ENCODE measurements at places on chromosomes 3 and 15. TPM values are rescaled to one million over a fixed set of nuclear protein-coding genes. Genes with fewer than 3 reads are reported as not detected.

DNA sequence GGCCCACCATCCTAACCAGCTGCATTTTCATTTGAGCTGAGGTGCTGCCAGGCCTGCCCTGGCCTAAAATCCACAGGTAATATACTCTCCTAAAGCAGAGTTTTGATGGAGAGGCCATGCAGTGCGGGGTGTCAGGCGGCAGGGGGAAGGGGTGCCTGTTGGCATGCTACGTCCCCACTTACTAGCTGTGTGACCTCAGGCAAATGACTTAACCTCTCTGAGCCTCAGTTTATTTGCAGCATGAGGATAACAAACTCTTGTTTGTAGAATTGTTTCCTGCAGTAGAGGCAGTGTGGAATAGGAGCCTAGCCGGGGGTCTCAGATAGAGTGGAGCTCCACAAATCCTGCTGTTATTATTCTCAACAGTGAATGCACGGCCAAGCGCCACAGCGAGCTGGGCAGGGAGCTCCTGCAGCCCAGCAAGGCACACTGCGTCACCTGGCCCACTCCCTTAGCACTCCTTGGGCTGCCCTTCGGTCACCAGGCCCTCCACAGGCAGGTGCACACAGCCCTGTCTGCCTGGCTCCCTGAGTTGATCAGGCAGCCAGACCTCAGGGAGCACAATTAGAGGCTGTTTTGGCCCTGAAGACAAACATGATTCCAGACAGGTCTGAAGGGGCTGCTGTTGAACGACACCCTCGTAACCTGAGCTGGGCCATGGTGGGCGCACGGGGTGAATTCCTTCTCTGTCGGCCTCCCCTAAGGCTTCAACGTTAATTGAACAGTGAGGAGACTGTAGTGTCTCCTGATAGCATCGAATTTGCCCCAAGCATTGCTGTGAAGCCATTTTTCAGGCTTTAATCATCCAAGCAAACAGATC lies 248.8 kb upstream of the LYSMD4 start:
- no peak for DNase-seq

Gene MUC20
- total RNA-seq = 84.4 TPM

Gene TIGIT
- 0.78 TPM for total RNA-seq

Gene ANO10
- 38.0 TPM for total RNA-seq

Gene SLC51B
- not detected for total RNA-seq

GRCh38 chr3:27680517-27681246 lies 41.4 kb downstream of the EOMES start:
- no peak for DNase-seq

DNA sequence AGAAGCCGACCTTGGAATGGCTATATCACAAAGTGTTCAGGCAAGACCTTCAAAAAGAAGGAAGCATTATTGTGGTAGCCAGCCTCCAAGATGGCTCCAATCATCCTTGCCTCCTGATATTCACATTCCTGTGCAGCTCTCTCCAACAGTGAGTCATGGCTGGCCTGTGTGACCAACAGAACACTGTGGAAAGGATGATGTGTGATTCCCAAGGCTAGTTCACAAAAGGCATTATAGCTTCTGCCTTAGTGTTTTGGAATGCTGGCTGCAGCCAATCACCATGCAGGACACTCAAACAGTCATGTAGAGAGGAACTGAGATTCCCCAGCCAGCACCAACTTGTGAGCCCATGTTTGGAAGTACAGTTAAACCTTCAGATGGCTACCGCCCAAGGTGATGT lies 102.6 kb downstream of the EFL1 start:
- DNase-seq = no peak

GRCh38 chr3:106728315-106729098 lies 648.7 kb upstream of the CCDC54 start:
- no peak for DNase-seq

- no peak for DNase-seq
Measured at GRCh38 chr3:58021072-58021959, 13.1 kb downstream of the FLNB start.

DNA sequence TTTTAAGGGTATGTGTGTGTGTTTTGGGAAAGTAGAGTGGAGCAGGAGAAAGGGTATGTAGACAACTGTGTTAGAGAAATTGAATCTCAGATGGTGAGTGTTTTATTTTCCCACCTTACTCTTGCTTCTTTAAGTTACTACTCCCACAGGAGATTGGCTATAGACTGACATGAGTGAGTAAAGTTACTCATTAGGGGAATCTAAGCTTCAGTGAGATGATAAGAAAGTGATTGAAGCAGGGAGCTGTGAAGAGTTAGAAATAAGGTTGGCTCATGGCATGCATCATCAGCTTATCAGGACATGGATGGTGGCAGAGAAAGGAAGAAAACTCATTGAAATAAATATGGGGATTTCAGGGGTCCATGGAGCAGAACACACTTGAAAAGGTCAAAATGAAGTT lies 88.9 kb downstream of the MBNL1 start:
- DNase-seq = no peak

Gene MEGF11
- total RNA-seq = not detected

DNA sequence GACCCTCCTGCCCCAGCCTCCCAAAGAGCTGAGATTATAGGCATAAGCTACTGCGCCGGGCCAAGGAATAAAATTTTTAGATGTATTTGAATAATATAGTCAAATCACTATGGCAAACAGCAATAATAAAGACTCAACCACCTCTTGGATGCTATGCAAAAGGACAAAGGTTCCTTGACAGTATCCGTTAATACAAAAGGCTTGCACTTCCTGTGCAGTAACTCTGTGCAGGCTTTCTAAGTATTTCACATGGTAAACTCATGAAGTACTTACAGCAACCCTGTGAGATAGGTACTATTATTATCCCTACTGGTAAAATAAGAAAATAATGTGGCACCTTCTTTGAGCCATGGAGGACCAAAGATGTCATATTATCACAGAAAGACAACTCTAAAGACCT lies 86.8 kb downstream of the SHQ1 start:
- no peak for DNase-seq

DNA sequence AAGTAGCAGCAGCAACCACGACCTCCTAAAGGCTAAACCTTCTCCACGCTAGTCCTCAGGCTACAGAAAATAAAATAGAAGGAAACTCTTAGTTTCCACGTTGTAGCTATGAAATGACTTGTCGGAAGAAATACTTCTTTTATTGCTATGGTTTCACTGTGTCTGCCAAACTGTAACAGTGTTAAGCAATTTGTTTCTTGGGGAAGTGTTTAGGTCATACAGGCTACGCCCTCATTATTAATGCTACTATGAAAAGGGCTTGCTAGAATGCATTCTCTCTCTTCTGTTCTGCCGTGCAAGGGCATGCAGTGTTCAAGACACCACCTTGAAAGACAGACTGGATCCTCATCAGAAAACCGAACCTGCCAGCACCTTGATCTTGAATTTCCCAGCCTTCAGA lies 462.7 kb downstream of the PLOD2 start:
- DNase-seq = no peak

Gene B3GALNT1
- 22.3 TPM for total RNA-seq

DNA sequence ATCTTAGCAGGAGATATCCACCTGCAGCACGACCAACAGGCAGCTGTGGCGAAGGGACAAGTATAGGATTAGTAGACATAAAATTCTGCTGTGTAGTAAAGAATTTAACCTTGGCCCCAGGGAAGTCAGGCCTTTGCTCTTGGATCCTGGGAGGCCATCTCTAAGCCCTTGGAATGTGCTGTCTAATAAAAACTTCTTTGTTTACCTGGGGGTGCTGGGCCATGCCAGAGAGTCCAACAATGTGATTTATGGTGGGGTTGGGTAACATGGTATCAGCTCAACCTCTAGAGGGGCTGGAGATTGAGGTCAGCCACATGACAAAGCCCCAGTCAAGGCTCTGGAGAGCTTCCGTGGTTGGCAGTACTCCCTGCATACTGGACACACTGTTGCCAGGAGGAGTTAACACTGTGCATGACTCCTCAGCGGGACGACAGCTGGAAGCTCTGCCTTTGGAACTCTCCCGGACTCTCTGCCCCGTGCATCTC lies 52.4 kb downstream of the HEG1 start:
- DNase-seq = peak; percentile 67

Gene GOLGA8A
- 96.5 TPM for total RNA-seq

Gene A4GNT
- not detected for total RNA-seq

DNA sequence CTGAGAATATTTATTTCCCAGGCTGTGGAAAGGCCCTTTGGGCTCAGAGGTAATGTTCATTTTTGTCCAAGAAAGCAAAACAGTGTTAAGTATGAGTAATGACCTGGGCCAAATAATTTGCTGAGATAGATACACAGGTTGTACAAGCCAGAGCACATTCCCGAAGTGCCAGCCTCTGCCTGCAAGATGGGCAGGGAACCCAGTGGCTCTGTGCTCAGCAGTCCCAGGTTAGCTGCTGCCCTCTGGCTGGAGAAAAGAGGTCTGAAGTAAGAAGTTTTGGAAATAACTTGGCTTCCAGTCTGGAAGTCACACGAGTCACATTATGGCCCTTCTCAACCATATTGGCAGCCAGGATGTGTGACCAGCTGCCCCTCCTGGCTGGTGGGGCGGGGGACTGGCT lies 20.2 kb downstream of the MYZAP start:
- peak; percentile 85 for DNase-seq

DNA sequence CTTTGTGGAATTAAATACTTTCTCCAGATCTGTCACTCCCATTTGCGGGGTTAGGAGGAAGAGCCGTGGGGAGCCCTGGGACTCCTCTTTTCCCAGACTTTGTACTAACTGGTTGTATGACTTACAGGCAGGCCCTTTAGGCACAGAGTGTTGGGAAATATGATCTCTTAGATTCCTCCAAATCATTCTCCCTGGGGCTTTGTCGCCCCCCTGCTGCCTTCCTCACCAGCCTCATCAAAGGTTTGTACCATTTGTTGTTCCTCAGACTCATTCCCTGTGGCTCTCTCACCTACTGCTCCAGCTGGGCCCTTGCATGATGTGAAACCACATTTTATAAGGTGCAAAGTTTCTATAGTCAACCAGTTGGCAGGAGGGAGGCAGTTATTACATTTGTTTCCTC lies 56.4 kb downstream of the CRYGS start:
- DNase-seq = no peak

- DNase-seq = no peak
Measured at GRCh38 chr3:28544236-28544635, 195.6 kb upstream of the AZI2 start.

Gene CASR
- 0.08 TPM for total RNA-seq

Gene CA12
- total RNA-seq = 114 TPM

Gene SHISA5
- total RNA-seq = 294 TPM

- no peak for DNase-seq
Measured at GRCh38 chr3:59940718-59941117, 890.9 kb upstream of the CFAP20DC start.

Gene SLC24A5
- total RNA-seq = not detected

DNA sequence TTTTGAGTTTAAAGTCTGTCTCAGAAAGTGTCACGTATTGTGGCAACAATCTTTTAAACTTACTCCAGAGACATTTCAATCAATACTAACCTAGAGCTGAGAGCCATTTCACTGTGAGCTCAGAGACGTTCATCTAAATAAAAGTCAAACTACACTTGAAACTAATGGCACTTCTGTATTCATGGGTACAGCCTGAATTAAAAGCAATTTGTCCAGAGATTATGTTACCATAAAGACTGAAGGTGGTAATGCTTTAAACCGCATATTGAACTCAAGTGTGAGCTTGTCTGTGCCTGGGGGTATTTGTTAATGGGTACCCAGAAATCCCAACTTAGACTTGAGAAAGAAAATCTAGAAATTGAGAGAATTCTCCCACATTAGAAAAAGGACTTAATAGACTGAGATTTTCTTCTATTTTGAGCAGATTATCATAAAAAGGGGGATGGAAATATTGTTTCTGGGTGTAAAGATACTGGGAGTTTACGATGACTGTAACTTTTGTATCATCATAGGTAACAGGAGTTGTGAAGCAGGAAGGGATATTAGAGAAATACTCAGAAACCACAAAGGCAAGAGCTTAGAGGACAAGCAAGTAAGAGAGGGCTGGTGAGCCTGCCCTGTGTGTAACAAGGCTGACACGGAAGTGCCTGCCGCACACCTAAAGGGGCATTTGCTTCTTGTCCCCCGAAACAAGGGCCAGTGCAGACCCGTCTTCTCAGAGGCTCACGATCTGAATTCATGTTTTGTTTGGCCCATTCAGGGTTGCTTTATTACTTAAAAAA lies 36.9 kb downstream of the LRIG1 start:
- no peak for DNase-seq

GRCh38 chr15:87710406-87710805 lies 546.1 kb downstream of the NTRK3 start:
- peak; percentile 59 for DNase-seq

Gene UNC13C
- 4.1 TPM for total RNA-seq

Gene C3orf49
- not detected for total RNA-seq

- no peak for DNase-seq
Measured at GRCh38 chr15:38164507-38164906, 88.1 kb upstream of the SPRED1 start.

Data from ureter (tissue), 1 donor.